ENCODE measurements at places on chromosomes 3 and 15.
A peak's percentile ranks its signal among the peaks of the same experiment; 100 is the strongest.

DNA sequence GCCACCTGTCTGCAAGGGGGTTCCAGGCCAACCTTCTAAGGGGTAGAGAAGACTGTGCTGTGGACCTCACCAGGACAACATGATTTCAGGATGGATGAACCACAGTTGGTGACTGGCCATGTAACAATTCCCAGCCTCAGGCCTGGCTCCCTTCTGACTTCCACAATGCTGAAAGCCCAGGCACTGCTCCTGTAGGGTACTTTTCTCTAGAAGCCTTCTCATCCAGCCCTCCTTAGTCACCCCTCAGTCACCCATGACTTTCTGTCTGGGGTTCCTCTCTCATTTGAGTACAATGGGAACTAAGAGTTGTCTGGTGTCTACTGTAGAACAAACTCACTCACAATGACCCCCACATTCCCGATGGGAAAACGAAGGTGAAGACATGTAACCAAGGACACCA is 8.6 kb downstream of the ALS2CL start:
- no peak for DNase-seq

DNA sequence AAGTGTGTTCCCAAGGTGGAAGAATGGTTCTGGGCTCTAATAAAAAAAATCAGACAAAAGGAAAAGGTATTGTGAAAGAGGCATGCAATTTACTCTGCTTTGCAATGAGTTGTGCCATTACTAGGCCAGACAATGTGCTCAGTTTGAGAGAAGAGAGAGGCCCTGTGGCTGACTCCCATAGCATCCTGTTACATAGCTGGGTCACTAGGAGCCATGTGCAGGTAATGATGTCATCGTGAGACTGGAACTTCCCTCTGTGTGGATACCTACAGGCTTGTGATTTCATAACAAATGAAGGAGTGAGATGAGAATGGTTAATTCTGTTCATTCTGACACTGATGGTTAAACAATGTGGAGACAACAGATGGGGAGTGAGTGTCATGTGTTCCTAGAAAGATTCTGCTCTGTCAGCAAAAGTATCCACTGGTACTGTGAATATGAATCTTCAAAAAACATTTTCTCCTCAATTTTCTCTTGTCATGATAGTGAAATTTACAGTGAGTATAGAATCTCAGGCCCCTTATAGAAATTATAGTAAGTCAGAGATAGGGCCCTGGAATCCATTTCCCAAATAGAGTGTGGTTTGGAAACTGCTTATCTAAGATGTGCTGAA is 648.7 kb upstream of the DPPA4 start:
- DNase-seq: no peak

- no peak for DNase-seq
Measured at GRCh38 chr3:121759541-121760202, 10.1 kb upstream of the GOLGB1 start.

DNA sequence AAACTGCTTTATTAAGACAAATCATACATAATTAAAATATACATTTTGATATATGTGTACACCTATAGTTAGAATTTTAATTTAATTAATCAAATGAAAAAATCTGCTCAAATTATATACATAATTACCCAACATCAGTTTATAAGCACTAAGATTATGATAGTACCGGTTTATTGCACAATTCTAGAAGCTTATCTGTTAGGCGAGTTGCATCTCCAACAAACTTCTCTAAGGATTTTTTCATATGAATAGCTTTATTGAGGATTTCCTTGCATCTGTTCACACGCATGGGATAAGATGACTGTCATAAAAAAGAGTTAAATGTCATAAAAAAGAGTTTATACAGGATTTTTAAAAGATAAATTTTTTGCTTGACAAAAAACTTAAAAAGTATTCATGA is 19.9 kb upstream of the XRN1 start:
- no peak for DNase-seq

- DNase-seq: no peak
Measured at GRCh38 chr3:95297581-95297980, 1234.7 kb downstream of the NSUN3 start.

GRCh38 chr15:69478259-69478781 is 25.7 kb downstream of the RPLP1 start:
- DNase-seq: peak; percentile 16

DNA sequence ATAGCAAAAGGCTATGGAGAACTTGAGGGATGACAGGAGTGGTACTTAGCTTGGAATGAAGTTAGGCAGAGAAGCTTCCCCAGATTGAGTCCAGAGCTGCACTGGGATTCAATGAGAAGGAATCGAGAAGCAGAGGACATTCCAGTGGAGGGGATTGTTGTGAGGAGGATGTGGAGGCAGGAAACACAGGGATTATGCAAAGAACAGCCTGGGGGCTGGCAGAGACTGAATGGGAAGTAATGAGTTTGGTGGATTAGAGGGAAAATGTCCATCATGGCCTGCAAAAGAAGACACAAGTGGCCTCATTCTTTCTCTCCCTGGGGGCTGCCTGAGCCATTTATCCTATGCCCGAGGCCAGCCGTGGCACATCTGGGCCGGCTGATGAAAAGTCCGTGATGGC is 20.5 kb upstream of the SCN10A start:
- DNase-seq: no peak

- DNase-seq: no peak
Measured at GRCh38 chr3:124700880-124701684, 29.2 kb upstream of the UMPS start.

GRCh38 chr3:178100908-178101307 is 435.3 kb upstream of the KCNMB2 start:
- DNase-seq: no peak

- DNase-seq: no peak
Measured at GRCh38 chr15:95450413-95450812, 880.1 kb upstream of the NR2F2 start.

Data from NCI-H1694 treated with DMSO at 0.1 percent for 48 hours (cell line).